ENCODE measurements at places on chromosomes 4 and X. TPM values are rescaled to one million over a fixed set of nuclear protein-coding genes. Genes with fewer than 3 reads are reported as not detected.

DNA sequence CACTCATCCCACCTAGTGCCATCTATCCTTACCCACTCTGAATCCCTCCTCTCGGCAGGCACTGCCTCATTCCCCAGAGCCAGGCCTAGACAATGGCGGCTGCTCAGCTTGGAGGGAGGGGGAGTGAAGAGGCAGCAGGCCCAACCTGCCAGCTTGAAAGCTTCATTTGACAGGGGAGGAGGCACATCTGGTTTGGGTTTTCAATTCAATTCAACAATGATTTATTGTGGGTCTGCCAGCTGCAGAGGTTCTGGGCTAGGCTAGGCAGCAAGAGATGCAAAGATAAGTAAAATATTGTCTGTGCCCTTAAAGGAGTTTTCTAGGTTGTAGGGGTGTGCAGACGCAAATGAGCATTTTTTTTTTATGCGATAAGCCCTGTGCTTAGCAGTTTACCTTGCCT, 58.5 kb downstream of the RTL9 start:
- DNase-seq, result no peak
- H3K36me3 ChIP-seq, result no peaks in the 10 kb centered on the region
- no peak overlapping the region for H3K27ac ChIP-seq

DNA sequence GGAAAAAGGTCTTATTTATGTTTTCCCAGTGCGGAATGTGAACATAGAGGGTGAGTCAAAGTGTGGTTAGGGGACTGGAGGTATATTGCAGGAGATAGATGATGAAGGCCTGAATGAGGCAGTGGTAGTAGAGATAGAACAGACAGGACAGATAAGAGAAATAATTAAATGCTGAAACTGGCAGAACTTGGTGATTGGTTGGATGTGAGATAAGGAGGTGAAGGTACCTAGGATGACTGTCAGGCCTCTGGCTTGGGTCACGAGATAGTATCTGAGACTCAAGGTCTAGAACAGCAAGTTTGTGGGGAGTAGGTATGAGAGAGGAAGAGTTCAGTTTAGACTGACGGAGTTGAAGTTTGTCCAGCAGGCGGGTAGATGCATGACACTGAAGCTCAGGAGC, 3.5 kb downstream of the MND1 start:
- no peak overlapping the region for H3K27ac ChIP-seq
- no peaks in the 10 kb centered on the region for H3K36me3 ChIP-seq
- DNase-seq, result no peak
- H3K4me1 ChIP-seq, result peaks cover 21% of the 10 kb centered on the region
- H3K4me3 ChIP-seq, result no peak overlapping the region

- H3K27ac ChIP-seq, result no peak overlapping the region
- no peaks in the 10 kb centered on the region for H3K27me3 ChIP-seq
- no peak for DNase-seq
- no peak overlapping the region for H3K4me3 ChIP-seq
- no peaks in the 10 kb centered on the region for H3K4me1 ChIP-seq
Observed at GRCh38 chr4:20829617-20830357, 129.5 kb downstream of the PACRGL start.

DNA sequence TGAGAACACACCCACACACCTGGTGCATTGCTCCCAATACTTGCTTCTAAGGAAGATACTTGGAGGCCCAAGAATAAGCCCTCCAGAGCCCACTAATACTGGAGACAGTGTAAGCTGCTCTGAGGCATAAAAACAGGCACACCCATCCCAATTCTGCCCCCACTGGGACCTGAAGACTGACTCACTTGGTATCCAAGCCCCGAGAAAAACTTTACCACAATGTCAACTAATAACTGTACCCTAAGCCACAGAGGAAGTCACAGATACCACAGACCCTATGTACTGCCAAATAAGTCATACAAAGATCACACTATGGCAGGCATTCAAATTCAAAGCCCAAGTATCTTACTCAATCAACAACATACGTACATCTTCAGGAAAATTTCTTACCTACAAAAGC, 398.2 kb upstream of the SPANXN1 start:
- no peak overlapping the region for H3K27ac ChIP-seq
- H3K36me3 ChIP-seq, result no peaks in the 10 kb centered on the region
- no peaks in the 10 kb centered on the region for H3K27me3 ChIP-seq
- no peak for DNase-seq

The C1QTNF7 gene
- 0.33 TPM for total RNA-seq

Measured in liver (tissue), 10 donors.